Brain microvascular endothelial cell (primary cell): ENCODE measurements at places on chromosomes 6 and 20.

DNA sequence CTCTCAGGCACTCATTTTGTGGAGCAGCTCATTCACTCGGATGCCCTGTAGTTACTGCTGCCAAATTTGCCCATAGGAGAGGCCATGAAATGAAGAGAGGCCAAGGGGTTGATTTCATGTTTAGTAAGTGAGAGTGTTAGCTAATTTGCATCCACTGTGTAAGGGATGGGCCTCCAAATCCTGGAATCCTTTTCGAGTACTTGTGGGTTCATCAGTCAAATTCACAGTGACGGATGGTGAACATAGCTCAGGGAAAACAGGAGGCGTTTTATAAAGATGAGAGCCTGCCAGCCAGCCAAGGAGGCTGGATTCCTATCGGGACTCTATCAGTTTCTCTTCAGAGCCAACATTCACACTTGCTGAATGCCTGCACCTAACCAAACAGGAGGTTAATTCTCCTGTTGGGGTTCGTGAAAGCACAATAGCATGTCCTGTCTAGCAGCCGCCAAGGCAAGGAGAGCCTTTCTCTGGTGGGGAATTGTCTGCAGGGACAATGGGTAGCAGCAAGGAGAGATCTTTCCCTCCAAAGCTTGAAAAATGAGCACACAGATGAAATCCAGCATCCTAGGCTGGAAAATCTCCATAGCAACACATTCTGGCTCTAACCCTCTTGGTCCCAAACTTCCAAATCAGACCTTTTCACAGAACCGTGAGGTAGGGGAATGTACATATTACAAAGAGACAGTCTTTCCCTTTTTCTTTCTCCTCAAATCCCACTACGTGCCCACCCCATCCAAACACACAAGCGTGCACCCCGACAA, 231.4 kb upstream of the ECI2 start:
- no peak for DNase-seq

DNA sequence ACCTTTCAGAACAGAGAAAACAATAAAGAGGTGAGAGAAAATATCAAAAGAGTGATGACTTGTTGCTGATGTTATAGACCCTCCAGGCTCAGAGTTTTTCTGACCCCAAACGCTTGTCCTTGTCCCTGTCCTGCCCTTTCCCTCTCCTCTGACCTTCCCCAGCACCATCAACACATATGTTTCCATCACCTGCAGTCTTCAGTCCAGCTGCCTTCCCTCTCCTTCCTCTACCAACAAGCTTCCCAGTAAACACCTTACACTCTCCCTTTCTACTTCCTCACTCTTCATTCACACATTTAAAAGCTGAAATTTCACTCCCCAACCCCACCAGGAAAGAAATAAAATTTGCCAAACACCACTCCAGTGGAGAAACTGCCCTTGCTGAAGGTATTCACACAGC, 25.4 kb upstream of the AFDN start:
- no peak for DNase-seq

DNA sequence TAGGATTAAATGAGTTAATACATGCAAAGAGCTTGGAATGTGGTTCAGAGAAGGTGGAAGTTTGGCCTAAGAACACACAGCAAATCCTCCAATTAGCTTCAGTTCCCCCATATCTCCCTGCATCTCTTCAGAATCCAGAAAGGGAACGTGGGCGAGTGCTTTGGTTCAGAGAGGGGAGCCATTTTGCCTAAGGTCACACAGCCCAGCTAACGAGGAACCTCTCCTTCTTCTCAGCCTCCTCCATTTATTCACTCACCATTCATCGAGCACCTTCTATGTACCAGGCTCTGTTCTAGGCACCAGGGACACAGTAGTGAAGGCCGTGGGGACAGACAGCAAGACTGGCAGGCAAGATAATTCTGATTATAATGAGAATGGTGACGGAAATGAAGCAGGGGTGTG, 2.3 kb upstream of the CEBPB start:
- DNase-seq: no peak

DNA sequence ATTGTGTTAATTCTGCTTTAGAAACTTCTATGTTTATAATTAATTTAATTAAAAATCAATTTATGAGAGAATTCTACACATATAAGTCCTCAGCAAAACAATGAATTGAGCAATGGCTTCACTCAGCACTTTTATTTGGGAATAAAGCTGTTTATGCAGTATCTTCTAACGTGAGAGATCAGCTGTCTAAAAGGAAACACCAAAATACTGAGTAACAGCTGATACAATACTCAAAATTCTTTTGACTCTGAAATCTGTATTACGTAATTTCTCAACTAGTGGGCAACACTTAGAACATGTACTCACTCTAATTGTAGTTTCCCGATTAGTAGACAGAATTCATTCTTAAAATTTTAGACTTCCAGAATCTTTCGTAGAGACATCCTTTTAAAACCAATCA, 49.8 kb downstream of the MAP3K7 start:
- no peak for DNase-seq

GRCh38 chr6:156098839-156099238, 643.2 kb upstream of the NOX3 start:
- DNase-seq: no peak

DNA sequence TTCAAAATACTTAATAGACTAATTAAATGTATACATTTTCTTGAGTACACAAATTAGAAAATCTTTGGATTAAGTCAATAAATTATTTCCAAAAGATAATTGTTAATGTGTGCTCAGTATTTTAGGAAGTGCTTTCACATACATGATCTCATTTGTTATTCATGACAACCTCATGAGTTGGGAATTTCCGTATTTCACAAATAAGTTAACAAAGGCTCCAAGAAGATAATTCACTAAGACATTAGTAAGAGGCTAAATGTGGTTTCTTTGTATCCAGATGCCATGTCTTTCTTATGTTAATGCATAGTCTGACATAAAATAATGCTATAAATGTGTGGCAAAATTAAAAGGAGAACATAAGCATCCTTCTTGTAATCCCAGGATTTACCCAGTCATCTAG, 79.5 kb upstream of the TCF21 start:
- no peak for DNase-seq

- no peak for DNase-seq
Measured at GRCh38 chr20:52033313-52033712, 158.3 kb downstream of the ZFP64 start.

DNA sequence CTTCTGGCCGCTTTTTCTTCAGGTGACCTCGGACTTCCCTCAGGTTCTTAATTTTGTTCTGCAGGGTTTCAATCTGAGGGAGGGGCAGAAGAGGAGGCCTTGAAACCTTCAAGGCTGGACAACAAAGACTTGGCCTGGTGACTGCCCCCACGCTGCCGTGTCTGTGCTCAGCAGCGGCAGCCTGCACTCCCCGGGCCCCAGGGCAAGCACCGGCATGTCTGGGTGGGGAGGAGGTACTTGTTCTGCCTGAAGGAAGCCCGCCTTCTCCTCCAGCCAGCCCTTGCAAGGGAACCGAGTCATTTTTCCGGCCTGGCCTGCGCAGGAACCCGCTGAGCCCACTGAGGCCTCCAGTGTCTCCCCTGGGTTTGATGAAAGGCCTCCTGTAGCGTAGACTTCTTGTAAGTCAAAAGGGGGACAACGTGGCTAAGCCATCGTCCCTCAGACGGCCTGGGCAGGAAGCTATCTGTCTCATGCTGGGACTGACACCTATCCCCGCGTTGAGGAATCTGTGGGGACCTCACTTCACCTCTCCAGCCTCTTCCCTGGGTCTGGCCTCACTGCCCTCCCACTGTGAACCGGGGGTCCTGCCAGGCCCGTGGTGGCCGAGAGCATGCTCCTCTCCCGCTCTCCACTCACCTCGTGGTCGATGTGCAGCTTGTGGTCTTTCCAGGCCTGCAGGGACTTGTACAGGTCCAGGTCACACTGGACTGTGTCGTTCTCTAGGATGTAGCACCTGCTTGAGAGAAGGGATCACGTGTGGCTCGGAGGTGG, 119.9 kb downstream of the SULF2 start:
- DNase-seq: no peak

DNA sequence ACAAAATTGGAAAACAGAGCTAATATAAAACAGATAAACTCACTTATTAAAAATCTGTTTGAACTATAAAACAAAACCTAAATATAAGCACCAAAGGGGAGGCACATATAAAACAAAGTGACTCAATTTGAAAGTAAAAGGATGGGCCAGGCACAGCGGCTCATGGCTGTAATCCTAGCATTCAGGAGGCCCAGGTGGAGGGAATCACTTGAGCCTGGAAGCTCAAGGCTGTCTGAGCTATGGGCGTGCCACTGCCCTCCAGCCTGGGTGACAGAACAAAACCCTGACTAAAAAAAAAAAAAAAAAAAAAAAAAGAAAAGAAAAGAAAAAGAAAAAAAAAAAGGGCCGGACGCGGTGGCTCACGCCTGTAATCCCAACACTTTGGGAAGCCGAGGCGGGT, 31.1 kb upstream of the SMAP1 start:
- no peak for DNase-seq

DNA sequence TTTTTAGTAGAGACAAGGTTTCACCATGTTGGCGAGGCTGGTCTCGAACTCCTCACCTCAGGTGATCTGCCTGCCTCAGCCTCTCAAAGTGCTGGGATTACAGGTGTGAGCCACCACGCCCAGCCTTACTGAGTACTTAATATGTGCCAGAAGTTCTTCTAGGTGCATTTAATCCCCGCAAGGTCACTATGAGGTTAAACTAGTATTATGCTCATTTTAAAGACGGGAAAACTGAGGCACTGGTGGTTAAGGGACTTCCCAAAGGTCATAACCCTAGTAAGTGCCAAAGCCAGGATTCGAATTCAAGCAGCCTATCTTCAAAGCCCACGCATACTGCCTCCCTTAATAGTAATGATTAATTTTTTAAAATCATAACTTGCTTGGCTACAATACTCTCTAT, 674 bp upstream of the CCM2L start:
- no peak for DNase-seq

GRCh38 chr20:58287638-58288037, 21.9 kb upstream of the RAB22A start:
- DNase-seq: no peak

- no peak for DNase-seq
Measured at GRCh38 chr6:47464052-47464451, 13.5 kb upstream of the CD2AP start.

DNA sequence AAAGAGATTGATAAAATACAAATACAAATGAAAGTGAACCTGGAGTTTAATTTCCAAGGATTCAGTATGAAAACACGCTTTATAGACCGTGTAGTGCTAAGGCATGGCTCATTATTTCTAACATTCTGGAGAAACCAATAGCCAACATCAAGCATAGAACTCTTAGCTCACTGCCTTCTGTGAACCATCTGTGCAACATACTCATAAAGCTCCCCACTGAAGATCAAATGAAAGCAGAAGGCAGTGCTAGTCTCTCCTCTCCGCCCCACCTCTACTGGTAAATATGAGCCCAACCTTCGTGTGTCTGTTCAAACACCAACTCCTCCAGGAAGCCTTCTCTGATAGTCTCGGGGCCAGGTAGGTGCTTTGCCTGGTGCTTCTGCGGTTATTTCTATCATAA, 153.6 kb downstream of the IPCEF1 start:
- no peak for DNase-seq

DNA sequence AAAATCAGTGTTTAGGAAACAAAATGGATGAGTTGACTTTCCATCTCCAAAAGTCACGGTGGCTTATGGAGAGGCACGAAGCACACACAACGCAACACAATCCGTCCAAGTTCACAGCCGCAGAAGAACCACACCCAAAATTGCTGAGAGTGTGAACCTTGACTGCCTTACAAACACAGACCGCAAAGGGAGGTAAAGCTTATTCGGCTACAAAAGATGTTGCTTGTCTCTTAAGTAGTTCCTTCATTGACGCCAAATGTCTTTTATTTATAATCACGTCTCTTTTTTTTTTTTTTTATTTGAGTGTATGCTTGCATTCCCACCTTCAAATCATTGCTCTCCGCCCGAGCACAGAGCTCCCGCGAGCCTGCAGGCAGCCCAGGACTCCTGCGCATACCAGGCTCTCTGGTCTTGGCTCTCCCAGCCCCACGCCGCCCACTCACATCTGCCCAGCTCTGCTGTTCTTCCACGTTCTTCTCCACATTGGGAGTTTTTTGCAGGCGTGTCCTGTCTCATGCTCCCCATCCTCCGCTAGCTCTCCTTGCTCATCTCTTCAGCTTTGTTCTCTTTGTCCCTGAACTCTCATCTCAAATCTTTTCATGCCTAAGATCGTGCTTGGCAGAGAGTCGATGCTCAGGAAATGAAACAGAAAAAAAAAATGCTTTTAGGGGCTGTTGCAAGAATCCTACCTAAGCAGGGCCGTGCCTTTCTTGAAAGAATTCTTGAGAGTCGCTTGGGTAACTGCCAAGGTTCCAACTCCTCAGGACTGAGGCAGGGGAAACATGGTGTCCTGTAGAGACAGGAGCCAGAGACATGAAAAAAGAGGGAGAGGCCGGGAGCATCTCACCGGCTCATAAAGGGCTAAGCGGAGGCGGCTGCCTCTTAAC, 25.8 kb downstream of the LY86 start:
- no peak for DNase-seq

DNA sequence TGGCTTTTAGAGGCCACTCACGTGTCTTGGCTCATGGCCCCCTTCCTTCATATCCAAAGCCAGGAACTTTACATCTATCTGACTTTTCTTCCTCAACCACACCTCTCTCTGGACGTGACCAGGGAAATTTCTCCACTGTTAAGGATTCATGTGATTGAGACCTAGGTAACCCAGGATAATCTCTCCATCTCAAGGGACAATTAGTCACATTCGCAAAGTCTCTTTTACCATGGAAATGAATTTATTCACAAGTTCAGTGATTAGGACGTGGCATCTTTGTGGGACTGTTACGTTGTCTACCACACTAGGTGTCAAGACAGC, 227.5 kb upstream of the RAB32 start:
- no peak for DNase-seq

GRCh38 chr20:47455133-47456040, 46.3 kb upstream of the NCOA3 start:
- DNase-seq: no peak
